Astrocyte (in vitro differentiated cells and primary cell): ENCODE measurements at places on chromosomes 2 and 18. TPM values are rescaled to one million over a fixed set of nuclear protein-coding genes. Genes with fewer than 3 reads are reported as not detected.

AFTPH gene
- total RNA-seq: 15.7 and 16.0 TPM in 2 replicates

COMMD1 gene
- 30.3 and 32.0 TPM in 2 replicates for total RNA-seq

R3HDM1 gene
- total RNA-seq: 39.5 and 44.7 TPM in 2 replicates

FAM124B gene
- not detected in 2 replicates for total RNA-seq

DNPEP gene
- total RNA-seq: 44.8 and 53.9 TPM in 2 replicates

GALNT13 gene
- total RNA-seq: 2.0 and 2.6 TPM in 2 replicates

NPHP1 gene
- total RNA-seq: 3.3 and 4.9 TPM in 2 replicates

OTOS gene
- total RNA-seq: not detected in 2 replicates

SIX2 gene
- total RNA-seq: 7.4 and 10.1 TPM in 2 replicates

TRABD2A gene
- 2.6 and 3.2 TPM in 2 replicates for total RNA-seq

DNA sequence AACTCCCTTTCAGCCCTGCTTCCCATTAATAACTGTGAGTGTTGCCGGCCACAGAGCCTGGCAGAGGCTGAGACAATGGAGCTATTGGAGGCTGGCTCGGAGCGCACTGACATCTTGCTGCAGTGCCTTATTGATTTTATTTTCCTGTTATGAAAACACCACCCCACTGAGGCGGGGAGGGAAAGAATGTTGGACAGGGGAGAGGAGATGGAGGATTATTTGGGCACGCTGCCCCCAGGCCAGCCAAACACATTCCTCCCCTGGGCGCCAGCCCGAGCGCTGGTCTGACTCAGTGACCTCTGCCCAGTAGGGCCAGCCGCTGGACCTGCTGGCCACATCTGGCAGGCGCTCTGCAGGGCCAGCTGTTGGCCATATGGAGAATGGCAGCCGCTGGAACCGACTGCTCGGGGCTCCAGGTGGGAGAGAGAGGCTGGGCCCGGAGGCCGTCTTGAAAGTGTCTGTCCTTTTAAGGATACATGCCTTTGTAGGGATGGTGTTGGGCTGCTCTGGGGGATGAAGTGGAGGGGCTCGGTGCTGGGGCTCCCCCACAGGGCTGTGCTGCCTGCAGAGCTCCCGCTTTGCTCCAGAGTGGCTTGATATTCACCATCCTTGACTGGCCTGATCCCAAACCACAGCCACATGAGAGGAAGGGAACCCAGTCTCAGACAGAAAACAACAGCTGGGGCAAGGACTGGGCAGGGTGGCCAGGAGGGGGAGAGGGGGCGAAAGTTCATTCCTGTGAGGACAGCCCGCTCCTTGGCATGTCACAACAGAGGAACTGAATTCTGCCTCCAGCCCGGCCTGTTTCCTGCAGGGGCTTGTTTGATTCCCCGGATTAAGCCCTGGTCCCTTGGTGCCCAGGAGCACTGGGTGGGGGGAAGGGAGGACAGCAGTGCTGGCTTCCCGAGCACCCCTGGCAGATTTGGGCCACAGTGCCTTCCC lies 179.0 kb downstream of the KLHL29 start:
- DNase-seq: peak; percentile 39

DNA sequence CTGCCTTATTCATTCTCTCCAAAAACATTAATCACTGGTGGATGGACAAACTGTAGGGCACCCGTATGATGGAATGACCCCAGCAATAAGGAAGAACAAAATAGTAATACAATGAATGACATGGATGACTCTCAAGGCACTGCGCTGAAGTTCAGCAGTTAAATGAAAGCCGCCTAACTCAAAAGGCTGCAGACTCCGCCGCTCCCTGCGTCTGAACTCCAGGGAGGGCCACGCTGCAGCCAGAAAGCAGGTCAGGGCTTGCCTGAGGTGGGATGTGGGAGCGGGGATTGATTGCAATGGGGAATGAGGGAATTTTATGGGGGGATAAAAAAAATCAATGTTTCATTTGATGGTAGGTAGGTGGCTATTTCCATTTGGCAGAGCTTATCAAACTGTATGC lies 86.5 kb upstream of the LAPTM4A start:
- DNase-seq: no peak

DNA sequence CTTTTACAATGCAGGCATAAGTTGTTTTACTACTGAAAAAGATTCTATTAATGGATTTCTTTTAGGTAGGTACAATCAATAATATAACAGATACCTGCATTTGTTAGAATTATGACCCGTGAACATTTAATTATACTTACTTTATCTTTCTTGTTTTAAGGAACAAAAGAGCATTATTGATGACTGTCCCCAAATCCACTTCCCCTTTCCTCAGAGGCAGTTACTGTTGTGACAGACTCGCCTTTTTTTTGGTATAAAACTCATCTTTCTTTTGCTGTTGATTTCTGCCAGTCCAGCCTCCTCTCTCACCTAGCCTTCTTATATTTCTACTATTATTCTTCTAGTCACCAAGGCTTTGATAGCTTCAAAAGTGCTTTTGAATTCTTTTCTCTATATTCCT lies 12.1 kb downstream of the ACTR3 start:
- no peak for DNase-seq

GRCh38 chr2:44326548-44327264 lies 34.6 kb downstream of the PREPL start:
- DNase-seq: no peak

DNA sequence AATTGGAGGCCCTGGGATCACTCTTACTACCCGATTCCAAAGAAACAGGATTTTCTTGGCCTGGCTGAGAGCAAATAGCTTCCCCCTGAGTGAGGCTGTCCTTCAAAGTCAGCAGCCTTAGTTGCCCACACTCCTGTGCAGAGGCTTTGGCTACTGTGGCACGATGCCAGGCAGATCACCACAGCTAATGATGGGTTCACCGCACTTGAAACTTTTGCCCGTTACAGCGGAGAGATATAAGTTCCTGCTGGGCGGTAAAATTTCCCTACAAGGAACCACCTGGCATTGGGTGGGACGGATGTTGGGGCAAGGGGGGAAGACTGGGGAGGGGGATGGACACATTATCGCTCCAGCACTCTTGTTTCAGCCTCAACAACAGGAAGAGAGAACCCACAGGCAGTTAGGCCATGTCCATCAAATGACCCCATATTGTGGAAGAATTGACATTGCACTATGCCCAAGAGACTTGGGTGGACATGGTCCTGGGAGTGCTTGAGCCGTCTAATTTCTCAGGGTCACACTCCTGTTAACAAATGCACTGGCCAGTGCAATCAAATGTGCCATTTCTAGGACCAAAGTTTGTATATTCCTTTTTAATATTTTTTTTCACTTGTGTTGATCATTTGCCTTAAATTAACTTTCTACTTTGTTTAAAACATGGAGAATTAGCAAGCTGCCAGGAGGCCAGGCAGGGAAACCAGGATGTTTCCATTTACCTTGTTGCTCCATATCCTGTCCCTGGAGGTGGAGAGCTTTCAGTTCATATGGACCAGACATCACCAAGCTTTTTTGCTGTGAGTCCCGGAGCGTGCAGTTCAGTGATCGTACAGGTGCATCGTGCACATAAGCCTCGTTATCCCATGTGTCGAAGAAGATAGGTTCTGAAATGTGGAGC lies 4.4 kb downstream of the IL1B start:
- no peak for DNase-seq

GRCh38 chr2:11502740-11503292 lies 31.0 kb upstream of the GREB1 start:
- no peak for DNase-seq

DNA sequence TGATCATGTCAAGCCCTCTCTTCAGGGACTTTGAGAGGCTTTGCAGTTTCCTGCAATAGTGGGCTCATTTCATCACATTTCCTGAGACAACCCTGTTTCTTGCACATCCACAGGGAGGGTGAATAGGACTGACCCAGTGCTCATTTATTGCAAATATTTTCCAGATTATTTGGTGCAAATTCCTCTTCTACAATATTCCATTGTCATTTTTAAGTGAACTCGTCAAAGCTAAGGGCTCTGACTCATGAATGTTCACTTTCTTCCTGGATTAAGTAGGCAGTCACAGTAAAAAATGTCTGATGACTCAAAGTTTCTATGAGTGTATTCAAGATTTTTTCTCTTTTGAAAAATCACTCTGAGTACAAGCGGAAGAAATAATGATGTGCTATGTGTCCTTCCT lies 225.5 kb upstream of the GALNT5 start:
- DNase-seq: peak; percentile 96

GRCh38 chr2:16462958-16463357 lies 202.7 kb downstream of the CYRIA start:
- no peak for DNase-seq

DNA sequence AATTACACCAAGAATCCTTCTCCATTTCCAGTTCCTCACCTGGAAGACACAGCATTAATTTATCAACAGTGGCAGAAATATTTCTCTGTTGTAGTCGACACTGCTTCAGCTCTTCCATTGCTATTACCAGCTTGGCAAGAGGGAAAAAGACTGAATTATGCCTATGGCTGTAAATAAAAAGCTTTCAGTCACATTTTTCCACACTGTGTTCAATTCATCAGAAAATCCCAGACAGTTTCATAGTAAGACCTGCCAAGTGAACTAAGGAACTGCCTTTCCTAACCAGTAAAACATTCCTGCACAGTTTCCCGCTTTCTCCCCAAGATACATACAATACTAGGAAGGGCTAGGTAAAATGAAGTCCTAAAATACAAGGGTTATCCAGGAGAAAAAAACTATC lies 94.7 kb downstream of the EXOC6B start:
- no peak for DNase-seq

- DNase-seq: no peak
Measured at GRCh38 chr2:96103761-96104486, 12.4 kb downstream of the ADRA2B start.

GRCh38 chr2:82790206-82791021 lies 1668.7 kb downstream of the SUCLG1 start:
- peak; percentile 20 for DNase-seq

DNA sequence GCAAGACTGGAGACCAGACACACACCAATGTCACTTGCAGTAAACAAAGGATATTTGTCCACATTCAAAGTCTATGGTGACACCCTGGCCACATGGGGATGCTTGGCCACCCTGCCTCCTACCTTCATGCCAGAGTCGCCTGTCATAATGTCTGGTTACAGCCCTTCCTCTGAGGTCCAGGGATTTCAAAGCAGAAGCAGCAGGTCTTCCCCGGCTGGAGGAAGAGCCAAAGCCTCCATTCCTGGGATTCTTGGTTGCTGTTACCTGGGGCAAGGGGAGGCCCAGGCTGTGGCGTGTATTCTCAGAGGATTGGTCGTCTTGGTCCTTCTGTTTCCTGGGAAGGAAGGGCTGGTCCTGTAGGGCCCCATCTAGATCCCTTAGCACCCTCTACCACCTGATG lies 2.3 kb upstream of the ALPP start:
- no peak for DNase-seq

GRCh38 chr2:65554765-65555591 lies 122.6 kb upstream of the SPRED2 start:
- DNase-seq: no peak

DNA sequence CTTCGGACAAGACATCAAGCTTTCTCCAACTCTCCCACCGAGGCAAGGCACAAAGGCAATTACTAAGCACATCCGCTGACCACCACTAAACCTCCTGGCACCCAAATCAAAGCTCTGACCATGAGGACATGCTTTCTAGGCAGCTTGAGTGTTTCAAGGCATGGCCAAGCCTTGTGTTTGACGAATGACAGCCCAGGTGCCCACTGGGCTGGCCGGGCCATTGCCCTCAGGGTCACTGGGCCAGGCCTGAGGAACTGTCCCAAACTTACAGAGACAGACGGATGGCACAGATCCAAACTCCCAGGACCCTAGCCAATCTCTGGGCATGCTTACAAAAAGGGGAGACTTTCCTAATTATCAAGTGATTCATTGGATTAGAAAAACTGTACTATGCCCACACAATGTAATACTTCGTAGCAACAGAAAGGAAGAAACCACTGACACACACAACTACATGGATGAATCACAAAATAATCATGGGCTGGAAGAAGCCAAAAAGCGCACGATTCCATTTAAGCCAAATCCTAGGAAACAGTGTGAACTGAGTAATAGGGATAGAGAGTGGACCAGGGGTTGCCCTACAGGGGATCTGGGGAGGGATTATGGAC lies 20.2 kb downstream of the CRACDL start:
- peak; percentile 67 for DNase-seq

DNA sequence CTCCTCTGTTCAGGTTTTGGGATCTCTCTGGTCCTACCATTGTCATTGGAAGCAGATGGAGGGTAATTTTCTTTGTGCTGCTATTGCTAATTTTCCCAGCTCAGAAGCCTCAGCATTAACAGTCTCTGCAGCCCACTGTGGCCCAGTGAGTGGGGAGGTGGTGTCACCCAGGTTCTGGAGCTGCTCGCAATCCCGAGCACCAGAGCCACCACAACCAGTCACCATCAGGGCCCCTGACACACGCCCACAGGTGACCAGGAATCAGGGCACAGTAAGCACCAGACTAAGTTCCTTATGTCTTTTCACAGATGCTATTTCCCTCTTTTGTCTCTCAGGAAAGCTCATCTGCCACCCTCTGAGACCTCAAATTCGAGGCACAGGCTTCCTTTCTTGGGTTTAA lies 87.9 kb downstream of the SEPTIN10 start:
- DNase-seq: no peak

- no peak for DNase-seq
Measured at GRCh38 chr2:33652830-33653229, 53.7 kb upstream of the FAM98A start.

DNA sequence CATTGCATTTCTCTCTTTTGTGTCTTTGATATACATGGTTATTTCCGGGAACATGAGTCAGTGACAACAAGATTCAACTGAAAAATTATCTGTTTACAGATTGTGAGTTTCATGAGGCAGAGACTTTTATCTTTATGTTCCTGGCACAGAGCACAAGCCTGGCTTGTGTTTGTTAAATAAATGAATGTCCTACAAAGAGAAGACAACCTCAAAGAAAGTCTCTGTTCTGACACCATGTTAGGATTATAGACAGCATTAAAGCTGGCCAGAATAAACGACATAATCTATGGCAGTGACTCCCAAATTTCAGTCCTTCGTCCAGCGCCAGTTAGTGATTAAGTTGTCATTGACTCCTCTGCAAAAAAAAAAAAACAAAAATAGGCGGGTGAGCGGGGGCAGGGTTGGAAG lies 97.4 kb upstream of the DNAJC10 start:
- peak; percentile 47 for DNase-seq
